M059J (cell line): ENCODE measurements at places on chromosomes 1 and 21. TPM values are rescaled to one million over a fixed set of nuclear protein-coding genes. Genes with fewer than 3 reads are reported as not detected.

The CHI3L1 gene
- not detected in 2 replicates for total RNA-seq

GRCh38 chr1:160795951-160796383 is at the start of gene LY9:
LY9 (plus strand) TSS chr1:160796174; CDS start chr1:160796188, 14 bp downstream.
- no peak for DNase-seq

GRCh38 chr1:200883118-200883517 is 10.3 kb downstream of the GPR25 start:
- DNase-seq = no peak

- no peak for DNase-seq
Measured at GRCh38 chr1:5519366-5520135, 472.7 kb downstream of the NPHP4 start.

GRCh38 chr1:160834945-160835565 is 27.6 kb downstream of the CD244 start:
- peak; percentile 26 for DNase-seq

The OR2T35 gene
- not detected in 2 replicates for total RNA-seq

GRCh38 chr1:213714645-213715044 is 273.1 kb upstream of the PROX1 start:
- DNase-seq = no peak

DNA sequence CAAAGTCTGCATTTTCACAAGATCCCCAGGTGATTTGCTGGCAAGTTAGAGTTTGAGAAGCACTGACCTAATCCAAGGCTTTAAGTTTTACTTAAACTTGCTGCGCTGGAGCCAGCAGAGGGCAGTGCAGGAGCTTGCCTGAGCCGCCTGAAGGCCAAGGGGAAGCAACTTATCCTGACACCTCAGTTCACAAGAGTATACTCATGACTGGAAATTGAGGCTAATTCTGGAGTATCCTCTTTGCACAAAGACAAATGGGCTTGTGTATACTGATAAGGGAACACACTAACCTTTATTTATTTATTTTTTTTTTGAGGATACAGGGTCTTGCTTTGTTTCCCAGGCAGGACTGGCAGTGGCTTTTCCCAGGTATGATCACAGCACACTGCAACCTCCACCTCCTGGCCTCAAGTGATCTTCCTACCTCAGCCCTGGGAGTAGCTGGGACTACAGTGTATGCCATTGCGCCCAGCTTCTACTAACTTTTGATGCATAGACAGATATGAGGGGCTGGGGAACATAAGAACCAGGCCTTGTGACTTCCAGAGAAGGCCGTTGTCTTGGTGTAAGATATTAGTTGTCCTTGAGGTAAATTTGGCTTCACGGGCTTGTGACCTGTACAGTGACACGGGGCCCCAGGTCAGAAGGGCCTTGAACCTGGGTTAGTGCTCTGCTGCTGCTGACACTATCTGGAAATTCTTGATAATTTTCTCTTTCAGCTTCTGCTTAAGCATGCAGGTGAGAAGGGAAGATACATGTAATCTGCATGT is 29.0 kb upstream of the SLAMF1 start:
- peak; percentile 54 for DNase-seq

DNA sequence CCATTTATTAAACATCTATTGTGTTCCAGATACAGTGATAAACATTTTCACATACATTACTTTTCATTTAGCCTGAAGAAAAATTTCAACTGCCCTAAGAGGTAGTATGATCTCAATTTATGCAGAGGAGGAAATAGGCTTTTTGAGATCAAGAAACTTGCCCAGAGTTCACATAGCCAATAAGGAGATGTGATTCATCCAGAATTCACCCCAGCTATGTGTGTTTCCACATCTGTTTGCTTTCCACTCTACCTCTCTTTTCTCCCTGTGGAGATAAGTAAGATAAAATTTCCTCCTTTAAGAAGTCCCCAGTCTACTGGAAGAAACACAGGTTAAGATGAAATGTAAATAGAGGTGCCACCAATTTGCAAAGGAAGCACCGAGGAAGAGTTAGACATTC is 199.7 kb upstream of the C8B start:
- no peak for DNase-seq

GRCh38 chr1:76501586-76502219 is 365.6 kb upstream of the ST6GALNAC5 start:
- DNase-seq = no peak

DNA sequence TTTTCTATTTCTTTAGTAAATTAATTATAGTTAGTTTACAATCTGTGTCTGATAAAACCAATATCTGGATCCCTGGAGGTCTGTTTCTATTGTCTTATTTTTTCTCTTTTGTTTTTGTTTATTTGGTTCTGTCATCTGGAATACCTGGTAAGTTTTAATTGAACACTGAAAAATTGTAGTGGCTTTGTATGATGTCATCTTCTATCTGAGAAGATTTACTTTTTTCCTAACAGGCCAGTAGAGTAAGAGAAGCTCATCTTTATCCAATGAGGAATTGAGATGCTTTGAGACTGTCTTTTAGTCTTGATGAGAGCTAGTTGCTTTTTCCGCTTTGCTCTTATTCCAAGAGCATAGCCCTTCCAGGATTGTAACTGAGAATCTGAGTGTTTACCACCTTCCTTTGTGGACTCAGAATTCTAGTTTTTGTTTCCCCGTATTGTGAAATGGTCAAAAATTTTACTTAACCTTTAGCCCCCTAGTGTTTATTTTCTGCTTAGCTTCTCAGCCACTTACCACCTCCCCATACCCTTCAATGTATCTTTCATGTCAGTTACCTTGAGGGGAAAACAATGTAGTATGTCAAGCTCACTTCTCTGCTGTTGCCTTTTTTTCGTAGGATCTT is 25.0 kb downstream of the PTGFRN start:
- no peak for DNase-seq

The FAM131C gene
- total RNA-seq = 0.71 and 1.7 TPM in 2 replicates

GRCh38 chr1:155113450-155113980 is 14.2 kb upstream of the EFNA1 start:
- DNase-seq = no peak

The MAP3K21 gene
- 3.6 and 7.9 TPM in 2 replicates for total RNA-seq

- DNase-seq = no peak
Measured at GRCh38 chr1:172342584-172343239, 77.8 kb upstream of the C1orf105 start.

- no peak for DNase-seq
Measured at GRCh38 chr1:205554026-205554811, 49.8 kb downstream of the CDK18 start.

- peak; percentile 99 for DNase-seq
Measured at GRCh38 chr1:235902677-235903542, 36.2 kb upstream of the LYST start.

- peak; percentile 36 for DNase-seq
Measured at GRCh38 chr1:99728494-99729235, 37.8 kb downstream of the FRRS1 start.

- peak; percentile 69 for DNase-seq
Measured at GRCh38 chr1:92447033-92447681, 39.6 kb downstream of the GFI1 start.

The NUCKS1 gene
- total RNA-seq = 193 and 268 TPM in 2 replicates

- no peak for DNase-seq
Measured at GRCh38 chr1:161390559-161390858, 22.8 kb upstream of the CFAP126 start.

The PTPN14 gene
- total RNA-seq = 13.8 and 27.4 TPM in 2 replicates

GRCh38 chr1:6075748-6076147 is 30.1 kb downstream of the KCNAB2 start:
- no peak for DNase-seq
